MCF 10A (cell line): ENCODE measurements at places on chromosomes 1 and 21.

GRCh38 chr1:178574345-178574744, 61.4 kb downstream of the TEX35 start:
- H3K4me3 ChIP-seq, result no peak overlapping the region
- no peak for DNase-seq
- H3K36me3 ChIP-seq, result no peaks in the 10 kb centered on the region

DNA sequence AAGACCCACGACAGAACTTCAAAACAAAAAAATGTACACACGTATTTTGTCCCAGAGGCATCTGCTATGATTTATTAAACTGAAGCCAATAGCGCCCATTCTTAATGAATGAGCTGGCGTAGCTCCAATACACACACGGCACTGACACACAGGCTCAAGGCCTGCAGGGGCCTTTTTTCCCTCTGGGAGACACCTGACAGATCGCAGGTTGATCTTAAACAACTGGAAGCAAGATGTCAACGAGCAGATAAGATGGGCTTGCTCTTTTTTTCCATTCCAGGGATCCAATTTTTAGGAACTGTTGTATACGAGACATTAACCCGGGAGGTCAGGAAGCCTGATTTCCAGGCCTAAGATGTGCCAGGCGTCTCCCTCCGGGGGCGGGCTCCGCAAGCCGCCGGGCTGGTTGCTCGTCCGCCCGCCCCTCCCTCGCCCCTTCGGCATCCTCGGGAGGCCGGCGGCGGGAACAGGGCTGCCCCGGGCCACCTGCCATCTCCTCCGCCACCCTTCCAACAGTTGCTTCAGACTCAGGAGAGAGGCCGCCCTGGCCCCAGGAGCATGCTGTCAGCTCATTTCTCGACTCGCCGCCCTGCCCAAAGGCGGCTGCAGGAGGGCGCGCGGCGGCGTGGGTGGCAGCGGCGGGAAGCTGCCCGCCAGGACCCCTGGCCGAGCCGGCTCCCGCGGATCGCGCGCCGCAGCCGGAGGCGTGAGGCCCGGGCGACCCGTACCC, 735 bp downstream of the TTC13 start:
- peaks cover 7% of the 10 kb centered on the region for H3K4me1 ChIP-seq
- H3K4me3 ChIP-seq, result no peak overlapping the region
- no peaks in the 10 kb centered on the region for H3K27me3 ChIP-seq
- H3K36me3 ChIP-seq, result no peaks in the 10 kb centered on the region

DNA sequence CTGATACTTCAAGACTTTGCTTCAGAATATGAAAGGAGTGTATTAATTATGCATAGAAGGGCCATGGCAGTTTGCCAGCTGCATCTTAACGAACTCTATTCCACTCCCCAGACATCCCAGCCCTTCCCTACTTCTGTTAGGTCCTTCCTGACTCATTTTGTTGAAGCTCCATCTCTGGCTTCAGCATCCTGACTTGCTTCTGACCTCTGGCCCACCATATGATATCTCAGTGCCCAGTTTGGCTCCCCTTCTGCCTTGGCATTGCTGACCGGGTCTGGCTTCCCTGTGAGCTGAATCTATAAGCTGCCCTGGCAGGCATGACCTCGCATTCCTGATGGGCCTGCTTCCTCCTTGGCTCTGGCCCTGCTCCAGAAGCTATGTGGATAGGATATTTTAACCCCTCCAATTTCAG, 27.6 kb upstream of the ARHGAP29 start:
- DNase-seq, result no peak
- H3K4me3 ChIP-seq, result no peak overlapping the region
- no peak overlapping the region for H3K27ac ChIP-seq

GRCh38 chr1:230011333-230012092, 55.5 kb upstream of the GALNT2 start:
- H3K27me3 ChIP-seq, result peaks cover 11% of the 10 kb centered on the region
- H3K4me1 ChIP-seq, result no peaks in the 10 kb centered on the region
- H3K4me3 ChIP-seq, result no peak overlapping the region
- H3K36me3 ChIP-seq, result no peaks in the 10 kb centered on the region
